ENCODE measurements at places on chromosomes 5 and 9. TPM values are rescaled to one million over a fixed set of nuclear protein-coding genes. Genes with fewer than 3 reads are reported as not detected.

PCDHB6 gene
- 0.34 TPM for polyA plus RNA-seq

PCDH1 gene
- 9.2 TPM for polyA plus RNA-seq

- DNase-seq, result no peak
Observed at GRCh38 chr5:93894601-93895354, 153.4 kb upstream of the POU5F2 start.

DNA sequence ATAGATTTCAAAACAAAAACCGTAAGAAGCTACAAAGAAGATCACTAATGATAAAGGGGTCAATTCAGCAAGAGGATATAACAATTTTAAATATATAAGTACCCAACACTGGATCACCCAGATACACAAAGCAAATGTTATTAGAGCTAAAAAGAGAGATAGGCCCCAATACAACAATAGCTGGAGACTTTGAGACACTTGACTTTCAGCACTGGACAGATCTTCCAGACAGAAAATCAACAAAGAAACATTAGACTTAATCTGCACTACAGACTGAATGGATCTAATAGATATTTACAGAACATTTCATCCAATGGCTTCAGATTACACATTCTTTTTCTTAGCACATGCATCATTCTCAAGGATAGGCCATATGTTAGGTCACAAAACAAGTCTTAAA, 46.3 kb upstream of the TAF1L start:
- no peak for DNase-seq

Data from right cardiac atrium (tissue), 5 donors.